ENCODE measurements at places on chromosomes 11 and 22. TPM values are rescaled to one million over a fixed set of nuclear protein-coding genes. Genes with fewer than 3 reads are reported as not detected.
A peak's percentile ranks its signal among the peaks of the same experiment; 100 is the strongest.

DNA sequence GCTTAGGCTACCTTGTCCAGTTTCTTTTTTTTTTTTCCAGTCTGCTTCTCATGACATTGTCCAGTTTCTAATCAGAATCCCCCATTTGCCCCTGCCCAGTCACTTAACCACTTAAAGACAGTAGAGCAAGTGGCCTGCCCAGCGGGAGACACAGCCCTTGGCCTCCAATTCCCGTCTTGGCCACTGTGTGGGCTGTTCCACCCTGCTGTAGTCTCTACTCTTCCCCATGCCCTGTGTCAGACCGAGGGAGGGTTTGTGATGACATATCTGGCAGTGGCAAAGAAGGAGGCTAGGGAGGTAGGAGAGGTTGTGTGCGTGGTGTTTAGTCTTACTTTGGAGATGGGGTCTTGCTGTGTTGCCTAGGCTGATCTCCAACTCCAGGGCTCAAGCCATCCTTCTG is 11.5 kb downstream of the PPFIA1 start:
- H3K27me3 ChIP-seq: no peaks in the 10 kb centered on the region
- no peak overlapping the region for H3K27ac ChIP-seq
- H3K36me3 ChIP-seq: peaks cover 32% of the 10 kb centered on the region
- H3K4me3 ChIP-seq: no peak overlapping the region

DNA sequence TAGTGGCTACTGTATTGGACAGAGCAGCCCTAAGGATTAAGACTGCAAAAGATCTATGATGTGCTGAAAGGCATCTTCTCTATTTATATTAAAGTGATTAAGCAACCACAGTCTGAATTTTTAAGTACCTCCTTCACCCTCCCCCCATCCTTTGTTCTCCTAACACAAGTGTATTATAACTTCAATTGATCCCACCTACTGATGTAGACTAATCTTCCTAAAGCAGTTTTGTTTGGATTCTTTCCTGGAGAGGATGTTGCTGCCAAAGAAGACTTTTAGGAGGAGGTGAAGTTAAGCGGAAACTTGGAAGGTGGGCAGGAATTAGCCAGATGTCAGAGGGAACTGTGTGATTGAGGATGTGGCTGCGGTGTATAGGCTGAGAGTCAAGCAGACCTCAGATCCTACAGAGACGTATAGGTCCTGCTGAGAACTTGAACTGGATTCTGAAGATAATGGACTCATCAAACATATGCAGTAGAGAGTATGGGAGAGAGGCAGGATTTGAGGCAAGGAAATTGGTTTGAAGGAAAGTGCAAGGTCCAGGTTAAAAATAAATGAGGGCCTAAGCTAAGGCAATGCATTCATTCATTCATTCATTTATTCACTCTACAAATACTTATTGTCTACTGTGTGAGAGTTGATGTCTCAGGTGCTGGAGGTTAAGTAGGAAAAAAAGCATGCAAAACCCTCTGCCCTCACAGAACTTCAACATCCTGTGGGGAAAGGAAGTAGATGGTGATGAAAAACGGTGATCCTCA is 5.2 kb upstream of the RASSF10 start:
- H3K27ac ChIP-seq: no peak overlapping the region
- H3K36me3 ChIP-seq: no peaks in the 10 kb centered on the region
- H3K27me3 ChIP-seq: peaks cover 33% of the 10 kb centered on the region
- DNase-seq: no peak
- no peak overlapping the region for H3K4me3 ChIP-seq

- no peak for DNase-seq
- no peaks in the 10 kb centered on the region for H3K36me3 ChIP-seq
- H3K4me3 ChIP-seq: no peak overlapping the region
- peaks cover under 1% of the 10 kb centered on the region for H3K4me1 ChIP-seq
- peaks cover 41% of the 10 kb centered on the region for H3K27me3 ChIP-seq
- H3K27ac ChIP-seq: no peak overlapping the region
Measured at GRCh38 chr11:69834251-69834650, 15.0 kb upstream of the FGF3 start.

- DNase-seq: no peak
- H3K4me1 ChIP-seq: peaks cover 7% of the 10 kb centered on the region
- peak overlapping the region; percentile 71 for H3K27ac ChIP-seq
- H3K4me3 ChIP-seq: no peak overlapping the region
Measured at GRCh38 chr11:12403122-12403996, 26.0 kb downstream of the PARVA start.

GRCh38 chr22:17707526-17707925 is 66.7 kb downstream of the BID start:
- no peak for DNase-seq
- no peaks in the 10 kb centered on the region for H3K36me3 ChIP-seq

The TIMP3 gene
- 49.7 TPM for total RNA-seq

GRCh38 chr11:29135504-29135903 is 881.3 kb downstream of the KCNA4 start:
- H3K36me3 ChIP-seq: no peaks in the 10 kb centered on the region
- no peaks in the 10 kb centered on the region for H3K4me1 ChIP-seq
- H3K4me3 ChIP-seq: no peak overlapping the region
- no peak overlapping the region for H3K27ac ChIP-seq

GRCh38 chr11:124884340-124884739 is 13.3 kb downstream of the ROBO4 start:
- H3K4me3 ChIP-seq: no peak overlapping the region
- H3K4me1 ChIP-seq: peaks cover 11% of the 10 kb centered on the region
- H3K27me3 ChIP-seq: peaks cover 8% of the 10 kb centered on the region
- DNase-seq: no peak

The LRRC32 gene
- 11.5 TPM for total RNA-seq

GRCh38 chr22:19085233-19085718 is 36.9 kb downstream of the DGCR2 start:
- peaks cover 6% of the 10 kb centered on the region for H3K4me1 ChIP-seq
- no peak for DNase-seq
- H3K36me3 ChIP-seq: no peaks in the 10 kb centered on the region
- H3K27ac ChIP-seq: no peak overlapping the region

The UVRAG gene
- total RNA-seq: 21.7 TPM

The GAB2 gene
- total RNA-seq: 16.1 TPM

GRCh38 chr11:134644476-134645456 is 232.7 kb upstream of the B3GAT1 start:
- no peak overlapping the region for H3K4me3 ChIP-seq
- no peak overlapping the region for H3K27ac ChIP-seq
- H3K4me1 ChIP-seq: no peaks in the 10 kb centered on the region
- H3K27me3 ChIP-seq: peaks cover 8% of the 10 kb centered on the region

The FOLR1 gene
- total RNA-seq: not detected

DNA sequence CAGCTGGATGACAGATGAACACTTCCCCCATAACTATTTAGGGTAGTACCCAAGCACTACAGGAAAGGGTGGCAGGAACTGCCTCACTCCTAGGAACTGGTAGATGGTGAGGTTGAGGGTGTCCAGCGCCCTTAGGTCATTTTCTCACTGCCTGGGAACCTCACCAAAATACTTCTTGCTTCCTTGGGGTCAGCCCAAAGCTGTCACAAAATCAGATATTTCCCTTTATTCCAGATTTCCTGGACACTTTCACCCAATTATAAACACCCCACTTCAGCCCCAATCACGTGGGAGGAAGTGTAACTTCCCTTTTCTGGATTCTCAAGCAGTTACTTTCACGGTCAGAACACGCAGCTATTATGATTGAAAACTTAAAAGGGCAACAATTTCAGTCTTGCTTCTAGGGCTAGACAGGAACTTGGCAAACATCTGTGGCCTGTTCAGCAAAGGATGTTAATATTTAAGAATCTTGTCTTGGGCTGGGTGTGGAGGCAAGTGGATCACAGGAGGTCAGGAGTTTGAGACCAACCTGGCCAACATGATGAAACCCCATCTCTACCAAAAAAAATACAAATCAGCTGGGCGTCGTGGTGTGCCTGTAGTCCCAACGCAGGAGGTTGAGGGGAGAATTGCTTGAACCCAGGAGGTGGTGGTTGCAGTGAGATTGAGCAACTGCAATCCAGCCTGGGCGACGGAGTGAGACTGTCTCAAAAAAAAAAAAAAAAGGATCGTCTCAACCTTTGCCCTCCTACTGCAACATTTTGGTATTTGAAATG is 4.0 kb downstream of the FTH1 start:
- DNase-seq: peak; percentile 45
- peaks cover 41% of the 10 kb centered on the region for H3K4me1 ChIP-seq
- no peak overlapping the region for H3K4me3 ChIP-seq
- no peaks in the 10 kb centered on the region for H3K27me3 ChIP-seq
- H3K27ac ChIP-seq: peak overlapping the region; percentile 99
- H3K36me3 ChIP-seq: peaks cover 29% of the 10 kb centered on the region

DNA sequence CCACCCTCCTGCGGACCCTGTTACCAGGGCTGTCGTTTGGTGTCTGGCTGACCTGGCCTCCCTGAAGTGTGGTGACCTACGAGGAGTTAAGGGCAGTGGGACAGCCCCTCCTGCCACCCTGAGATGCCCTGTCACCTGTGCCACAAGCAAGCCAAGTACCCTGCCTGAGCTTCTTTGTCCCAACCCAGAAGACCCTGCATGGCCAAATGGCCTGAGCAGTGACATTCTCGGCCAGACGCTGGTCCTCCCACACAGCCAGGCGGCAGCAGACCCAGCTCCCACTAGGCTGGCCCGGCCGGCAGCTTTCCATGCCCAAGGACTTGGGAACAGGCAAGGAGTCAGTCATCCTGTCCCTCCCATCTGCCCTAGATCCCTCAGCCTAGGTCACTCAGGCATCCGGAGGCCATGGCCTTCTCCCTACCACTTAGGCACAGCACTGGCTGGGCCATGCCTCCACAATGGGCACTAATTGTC is 7.6 kb downstream of the ARVCF start:
- H3K27ac ChIP-seq: no peak overlapping the region
- no peak overlapping the region for H3K4me3 ChIP-seq
- no peaks in the 10 kb centered on the region for H3K27me3 ChIP-seq

The PHF21B gene
- total RNA-seq: not detected

The BRD1 gene
- total RNA-seq: 54.6 TPM

DNA sequence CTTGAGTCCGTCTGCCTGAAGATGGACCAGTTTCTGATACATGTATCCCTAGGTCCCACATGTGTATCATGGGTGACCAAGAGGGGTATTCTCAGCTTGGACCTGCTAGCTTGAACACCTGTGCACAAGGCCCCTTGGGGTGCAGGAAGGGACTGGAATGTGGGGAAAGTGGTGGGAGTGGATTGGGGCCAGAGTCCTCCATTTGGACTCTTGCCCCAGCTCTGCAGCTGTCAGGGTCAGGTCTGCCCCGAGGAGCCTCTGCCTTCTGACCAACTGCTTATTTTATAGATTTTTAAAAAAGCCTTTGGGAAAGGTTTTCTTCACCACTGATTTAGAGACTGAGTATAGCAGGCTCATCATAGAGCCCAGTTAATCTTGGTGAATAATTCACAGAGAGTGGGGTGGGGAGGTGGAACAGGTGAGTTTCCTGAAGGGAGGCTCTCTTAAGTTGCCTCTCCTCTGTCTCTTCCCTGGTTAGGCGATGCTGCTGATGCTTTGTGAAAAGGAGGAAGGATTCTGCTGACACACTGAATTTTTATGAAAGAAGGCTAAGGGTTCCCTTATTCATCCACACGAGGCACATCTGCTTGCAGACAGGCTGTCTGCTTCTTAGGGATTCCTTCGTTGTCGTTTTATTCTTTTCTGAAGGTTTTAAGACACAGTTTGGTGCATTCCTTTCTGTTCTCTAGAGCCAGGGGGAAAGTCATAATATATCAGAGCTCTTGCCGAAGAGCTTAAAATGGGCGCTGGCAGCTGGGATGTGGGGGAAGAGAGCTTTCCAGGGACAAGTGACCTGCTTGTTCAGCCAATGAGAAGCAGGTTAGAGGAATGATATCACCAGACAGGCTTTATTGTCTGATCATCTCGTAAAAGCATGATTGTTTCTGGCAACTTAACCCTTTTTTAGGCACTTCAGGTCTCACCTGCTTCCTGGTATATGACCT is 19.9 kb downstream of the TRIM44 start:
- no peak overlapping the region for H3K4me3 ChIP-seq
- no peaks in the 10 kb centered on the region for H3K27me3 ChIP-seq
- no peaks in the 10 kb centered on the region for H3K36me3 ChIP-seq
- peak overlapping the region; percentile 71 for H3K27ac ChIP-seq
- peak; percentile 41 for DNase-seq

GRCh38 chr11:32888805-32889204 is 3.8 kb upstream of the QSER1 start:
- H3K4me3 ChIP-seq: no peak overlapping the region
- H3K36me3 ChIP-seq: no peaks in the 10 kb centered on the region
- no peaks in the 10 kb centered on the region for H3K27me3 ChIP-seq
- DNase-seq: no peak
- no peaks in the 10 kb centered on the region for H3K4me1 ChIP-seq

DNA sequence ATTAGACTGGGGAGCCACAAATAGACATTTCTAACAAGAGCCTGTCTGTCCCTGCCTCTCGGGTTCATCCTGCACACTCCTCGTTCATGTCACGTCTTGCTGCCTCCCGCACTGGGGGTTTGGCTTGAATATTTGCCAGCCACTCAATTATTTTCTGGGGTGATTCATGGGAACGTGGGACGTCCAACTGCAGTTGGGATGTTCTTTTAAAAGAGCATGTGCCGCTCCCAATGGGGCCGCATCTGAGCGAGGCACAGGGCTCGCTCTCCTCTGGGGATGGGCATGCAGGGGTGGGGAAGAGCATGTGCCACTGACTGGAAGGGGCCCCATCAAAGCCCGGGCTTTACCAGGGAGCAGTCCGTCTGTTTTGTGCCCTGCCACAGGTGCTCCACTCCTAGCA is 43.4 kb downstream of the PARVG start:
- no peak overlapping the region for H3K27ac ChIP-seq
- no peak for DNase-seq
- no peaks in the 10 kb centered on the region for H3K36me3 ChIP-seq
- H3K4me3 ChIP-seq: no peak overlapping the region
- no peaks in the 10 kb centered on the region for H3K27me3 ChIP-seq

GRCh38 chr11:15826826-15827225 is 529.5 kb downstream of the SOX6 start:
- peaks cover 4% of the 10 kb centered on the region for H3K4me1 ChIP-seq
- no peaks in the 10 kb centered on the region for H3K27me3 ChIP-seq
- no peak overlapping the region for H3K27ac ChIP-seq
- H3K4me3 ChIP-seq: no peak overlapping the region
- DNase-seq: peak; percentile 32

GRCh38 chr11:133949129-133949528 is 7.6 kb downstream of the IGSF9B start:
- peaks cover 17% of the 10 kb centered on the region for H3K4me1 ChIP-seq
- no peak for DNase-seq
- H3K27ac ChIP-seq: no peak overlapping the region
- H3K27me3 ChIP-seq: peaks cover 10% of the 10 kb centered on the region
- no peak overlapping the region for H3K4me3 ChIP-seq
- H3K36me3 ChIP-seq: no peaks in the 10 kb centered on the region

The NNMT gene
- 37.8 TPM for total RNA-seq

DNA sequence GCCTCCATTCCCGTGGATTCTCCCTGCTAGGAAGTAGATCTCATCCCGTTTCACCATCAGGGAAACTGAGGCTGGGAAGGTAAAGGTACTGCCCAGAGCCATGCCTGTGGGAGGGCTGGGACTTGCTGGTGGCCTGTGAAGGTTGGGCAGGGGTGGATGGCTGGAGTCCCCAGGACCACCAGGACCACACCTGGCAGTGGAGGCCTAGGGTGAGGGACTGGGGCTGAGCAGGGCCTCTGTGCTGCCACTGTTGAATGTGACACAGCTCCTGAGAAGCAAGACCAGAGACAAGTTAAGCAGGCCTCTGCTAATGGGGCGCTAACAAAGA is 26.2 kb upstream of the PRODH start:
- no peaks in the 10 kb centered on the region for H3K36me3 ChIP-seq
- DNase-seq: no peak
- no peak overlapping the region for H3K4me3 ChIP-seq
- H3K4me1 ChIP-seq: no peaks in the 10 kb centered on the region

GRCh38 chr11:132655187-132655855 is 877.0 kb downstream of the OPCML start:
- H3K4me3 ChIP-seq: no peak overlapping the region
- H3K4me1 ChIP-seq: no peaks in the 10 kb centered on the region
- no peaks in the 10 kb centered on the region for H3K27me3 ChIP-seq
- no peak overlapping the region for H3K27ac ChIP-seq
- H3K36me3 ChIP-seq: no peaks in the 10 kb centered on the region

GRCh38 chr22:39185601-39186012 is 33.1 kb upstream of the CBX7 start:
- no peak overlapping the region for H3K4me3 ChIP-seq
- H3K27me3 ChIP-seq: no peaks in the 10 kb centered on the region

All from transverse colon (tissue), 4 donors.